ENCODE measurements at places on chromosomes 6 and 20.

DNA sequence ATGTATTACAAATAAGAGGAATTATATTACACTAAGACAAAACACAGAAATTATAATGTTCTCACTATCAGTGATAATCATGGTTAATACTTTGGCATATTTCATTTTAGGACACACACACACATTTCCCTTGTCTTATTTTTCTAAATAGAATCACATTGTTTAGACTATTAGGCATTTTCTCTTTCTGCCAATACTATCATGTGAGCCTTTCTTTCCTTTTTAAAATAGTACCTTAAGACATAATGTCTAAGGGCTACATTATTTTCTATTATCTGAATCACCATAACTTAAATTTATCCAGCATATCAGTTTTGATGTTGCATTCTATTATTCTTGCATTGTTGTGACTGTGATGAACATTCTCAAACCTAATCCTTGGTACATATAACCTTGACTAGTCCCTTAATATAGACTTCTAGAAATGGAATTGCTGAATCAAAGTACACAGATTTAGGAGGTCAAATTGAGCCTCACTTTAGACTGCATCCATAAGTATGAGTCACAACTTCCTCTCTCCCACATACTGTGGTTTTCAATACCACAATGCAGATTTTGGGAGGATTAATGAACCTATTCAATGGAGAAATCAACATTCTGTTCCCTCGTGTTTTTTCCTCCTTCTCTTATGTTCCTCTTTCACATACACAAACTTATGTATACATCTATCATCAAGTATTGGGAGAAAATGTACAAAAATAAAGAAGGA is 212.6 kb downstream of the MOXD1 start:
- DNase-seq, result no peak

DNA sequence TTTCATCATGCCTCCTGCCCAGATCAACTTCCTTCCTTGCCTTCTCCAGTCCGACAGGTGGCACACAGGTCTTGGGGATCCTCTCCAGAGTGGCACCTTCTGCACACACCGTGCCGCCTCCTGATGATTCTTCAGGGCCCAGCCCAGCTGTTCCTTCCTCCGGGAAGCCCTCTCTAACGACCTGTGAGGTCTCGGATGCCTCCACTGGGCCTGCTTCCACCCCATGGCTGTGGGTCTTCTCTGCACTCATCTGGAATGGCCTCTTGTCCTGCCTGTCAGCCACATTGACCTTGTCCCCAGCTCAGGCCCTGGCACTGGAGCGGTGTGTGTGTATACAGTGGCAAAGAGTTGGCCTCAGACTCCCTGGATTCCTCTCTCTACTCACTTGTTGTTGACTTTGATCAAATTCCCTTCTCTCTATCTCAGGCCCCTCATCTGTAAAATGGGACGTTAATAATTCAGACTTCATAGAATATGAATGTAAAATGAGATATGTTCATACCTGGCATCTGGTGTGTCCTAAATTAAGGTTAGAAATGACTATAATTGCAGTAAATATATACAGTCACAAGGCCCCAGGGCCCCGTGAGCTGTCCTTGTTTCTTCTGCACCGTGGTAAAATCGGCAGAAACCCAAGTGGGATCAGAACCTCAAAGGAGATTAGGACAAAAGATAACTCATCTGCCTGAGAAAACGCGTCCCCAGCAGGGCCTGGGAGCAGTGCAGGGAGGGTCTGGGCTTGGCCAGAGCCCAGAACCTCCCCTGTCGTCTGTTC is 1.5 kb downstream of the FAM210B start:
- DNase-seq, result no peak

GRCh38 chr6:96032661-96033060 is 16.9 kb downstream of the FUT9 start:
- no peak for DNase-seq

DNA sequence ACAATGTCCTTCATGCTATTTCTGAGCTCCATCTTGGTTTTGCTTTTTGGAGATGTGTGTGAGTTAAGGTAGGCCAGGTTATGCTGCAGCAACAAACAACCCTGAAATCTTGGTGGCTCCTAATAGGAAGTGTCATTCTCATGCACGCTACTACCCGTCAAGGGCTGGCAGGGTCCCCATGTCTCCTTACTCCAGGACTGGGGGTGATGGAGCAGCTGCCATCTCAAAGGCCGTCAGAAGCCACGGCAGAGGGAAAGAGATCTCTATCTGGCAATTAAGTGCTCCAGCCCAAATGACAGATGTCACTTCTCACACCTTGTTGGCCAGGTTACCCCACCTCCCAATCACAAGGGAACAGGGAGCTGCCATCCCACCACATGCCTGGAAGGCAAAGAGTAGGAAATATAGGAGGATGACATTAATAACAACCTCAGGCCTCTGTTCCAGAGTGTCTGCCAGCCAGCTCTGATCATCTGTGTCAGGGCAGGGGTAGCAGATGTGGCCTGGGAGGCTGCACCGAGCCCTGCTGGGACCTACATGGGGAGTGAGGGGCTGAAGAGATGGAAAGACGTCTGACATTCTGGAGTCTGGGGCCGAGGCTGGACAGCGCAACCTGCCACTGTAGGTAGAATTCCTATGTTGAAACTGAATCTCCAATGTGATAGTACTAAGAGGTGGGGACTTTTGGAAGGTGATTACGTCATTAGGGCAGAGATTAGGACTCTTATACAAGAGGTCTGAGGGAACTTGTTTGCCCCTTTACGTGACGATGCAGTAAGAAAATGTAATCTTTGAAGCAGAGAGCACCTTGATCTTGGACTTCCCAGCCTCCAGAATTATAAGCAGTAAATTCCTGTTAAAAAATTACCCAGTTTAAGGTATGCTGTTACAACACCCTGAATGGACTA is 4.8 kb upstream of the SDCBP2 start:
- peak; percentile 11 for DNase-seq

- no peak for DNase-seq
These were observed 77.1 kb upstream of the FLRT3 start for GRCh38 chr20:14414560-14414959.

- no peak for DNase-seq
These were observed 91.9 kb downstream of the TNFAIP3 start for GRCh38 chr6:137958811-137959565.

DNA sequence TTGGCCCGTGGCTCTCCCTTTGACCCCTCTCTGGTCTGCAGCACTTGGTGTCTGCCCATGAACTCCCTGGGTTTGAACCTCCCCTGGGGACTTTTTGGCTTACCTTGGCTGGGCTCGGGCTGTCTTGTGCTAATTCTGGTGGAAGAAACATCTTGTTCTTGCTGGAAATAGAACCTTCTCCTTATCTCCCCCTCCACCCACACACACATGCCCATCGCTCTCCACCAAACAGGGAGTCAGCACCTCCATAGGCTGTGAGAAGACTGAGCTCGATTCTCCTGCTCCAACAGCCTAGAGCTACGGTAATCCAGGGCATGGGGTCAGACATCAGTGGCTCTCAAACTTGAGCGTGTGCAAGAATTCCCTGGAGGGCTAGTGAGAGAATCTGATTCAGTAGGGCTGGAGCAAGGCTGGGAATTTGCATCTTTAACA is 114.4 kb upstream of the SLC22A23 start:
- DNase-seq, result no peak

DNA sequence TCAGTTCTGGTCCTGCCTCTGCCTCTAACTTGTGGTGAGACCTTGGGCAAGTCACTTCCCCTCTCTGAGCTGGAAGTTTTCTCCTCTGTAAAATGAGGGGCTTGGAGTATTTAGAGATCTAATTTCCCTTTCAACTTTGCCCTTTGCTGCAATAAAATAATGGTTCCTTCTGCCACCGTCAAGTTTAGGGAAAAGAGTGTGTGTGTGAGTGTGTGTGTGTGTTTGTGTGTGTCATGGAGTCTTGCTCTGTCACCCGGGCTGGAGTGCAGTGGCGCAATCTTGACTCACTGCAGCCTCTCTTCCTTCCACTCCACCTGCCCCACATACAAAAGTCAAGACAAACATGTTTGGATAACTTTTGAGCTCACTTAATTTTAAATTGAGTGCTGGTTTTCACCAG is 39.2 kb upstream of the PIM1 start:
- DNase-seq, result no peak
